ENCODE measurements at places on chromosomes 16 and 17. TPM values are rescaled to one million over a fixed set of nuclear protein-coding genes. Genes with fewer than 3 reads are reported as not detected.

Gene QPRT
- 14.7 TPM for total RNA-seq

Gene RND2
- total RNA-seq = 0.82 TPM

Gene CCL5
- not detected for total RNA-seq

Gene PDF
- 12.4 TPM for total RNA-seq

Gene SCNN1B
- total RNA-seq = not detected

Gene SCARF1
- 0.23 TPM for total RNA-seq

Gene BCL6B
- 0.30 TPM for total RNA-seq

Gene MYH8
- not detected for total RNA-seq

Gene EVPLL
- not detected for total RNA-seq

Gene TOP2A
- total RNA-seq = 20.0 TPM

Gene LITAFD
- total RNA-seq = not detected

Gene CRYBA1
- not detected for total RNA-seq

Gene MT1M
- 2.0 TPM for total RNA-seq

Gene LRRC46
- total RNA-seq = 0.08 TPM

Gene ADAT1
- 32.3 TPM for total RNA-seq

Gene C16orf54
- not detected for total RNA-seq

Gene CX3CL1
- 0.83 TPM for total RNA-seq

Gene SNX20
- not detected for total RNA-seq

Gene C16orf46
- not detected for total RNA-seq

Gene OR3A3
- not detected for total RNA-seq

Gene ARL2BP
- total RNA-seq = 63.3 TPM

Gene PRMT7
- 32.9 TPM for total RNA-seq

Gene CACNG1
- total RNA-seq = not detected

Gene PSME3
- total RNA-seq = 32.3 TPM

Gene USP6
- not detected for total RNA-seq

Gene CMTR2
- 10.4 TPM for total RNA-seq

Gene MPO
- total RNA-seq = under 0.01 TPM

Gene GSG1L
- not detected for total RNA-seq

Gene C16orf87
- 7.5 TPM for total RNA-seq

Gene CEP295NL
- 2.0 TPM for total RNA-seq

Gene KRTAP3-1
- not detected for total RNA-seq

Gene SLC5A11
- not detected for total RNA-seq

Gene CLEC10A
- total RNA-seq = 0.70 TPM

Gene ADAD2
- not detected for total RNA-seq

Gene ALDH3A1
- total RNA-seq = 2.6 TPM

Gene STAC2
- under 0.01 TPM for total RNA-seq

Gene PTX4
- total RNA-seq = not detected

Gene MT3
- total RNA-seq = 0.70 TPM

Gene EVPL
- total RNA-seq = not detected

Gene IL17C
- total RNA-seq = not detected

Gene DUS1L
- total RNA-seq = 44.9 TPM

Gene RAC3
- total RNA-seq = 6.3 TPM

Measured in smooth muscle cell of the coronary artery (primary cell).